ENCODE measurements at places on chromosomes 5 and 9.

DNA sequence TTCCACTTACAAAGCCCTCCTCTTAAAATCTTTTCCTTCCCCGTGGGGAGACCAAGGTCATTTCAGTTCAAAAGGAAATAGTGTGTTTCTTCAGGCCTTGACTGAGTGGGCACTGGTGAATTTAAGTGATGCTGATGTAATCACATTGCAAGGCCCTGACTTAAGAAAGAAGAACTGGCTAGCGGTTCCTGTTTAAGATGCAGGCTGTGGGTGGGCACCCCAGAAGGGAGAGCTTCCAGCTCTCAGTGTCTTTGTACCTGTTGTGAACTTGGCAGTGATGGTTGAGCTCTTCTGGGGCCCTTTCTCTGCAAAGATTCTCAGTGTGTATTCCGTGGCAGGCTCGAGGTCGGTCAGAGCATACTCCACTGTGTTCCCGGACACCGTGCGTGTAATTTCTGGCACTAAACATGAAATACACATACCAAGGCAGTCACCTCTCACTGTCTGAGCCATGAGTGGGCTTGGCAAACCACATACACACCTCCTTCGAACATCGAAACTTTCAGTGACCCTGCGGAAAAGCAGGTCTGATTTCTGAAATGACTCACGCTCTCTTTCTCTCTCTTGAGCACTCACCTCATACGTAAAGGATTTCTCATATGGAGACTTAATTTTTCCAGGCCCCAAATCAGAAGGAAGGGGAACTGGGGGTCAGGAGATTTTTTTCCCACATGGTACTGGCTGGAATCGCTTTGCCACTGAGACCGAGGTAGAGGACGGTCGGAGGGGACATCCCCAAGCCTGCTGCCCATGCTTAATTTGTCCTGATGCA, 81.9 kb downstream of the TNC start:
- peak; percentile 49 for DNase-seq

DNA sequence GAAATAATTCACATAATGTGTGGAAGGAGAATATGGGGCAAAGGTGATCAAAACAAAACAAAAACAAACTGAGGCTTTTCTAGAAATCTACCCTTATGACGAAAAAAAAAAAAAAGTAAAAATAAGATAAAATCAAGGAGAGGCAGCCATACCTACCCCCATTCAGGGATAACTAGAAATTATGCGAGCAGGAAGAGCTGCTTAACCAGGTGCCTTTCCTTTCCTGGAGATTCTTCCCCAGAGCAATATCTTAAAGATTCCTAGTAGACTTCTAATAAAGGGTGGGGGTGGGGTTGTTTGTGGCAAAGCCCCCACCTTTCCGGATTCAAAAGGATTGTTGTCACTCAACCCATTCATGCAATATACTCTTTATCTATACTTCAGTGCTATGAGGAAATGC, 112.0 kb upstream of the IFNK start:
- no peak for DNase-seq

DNA sequence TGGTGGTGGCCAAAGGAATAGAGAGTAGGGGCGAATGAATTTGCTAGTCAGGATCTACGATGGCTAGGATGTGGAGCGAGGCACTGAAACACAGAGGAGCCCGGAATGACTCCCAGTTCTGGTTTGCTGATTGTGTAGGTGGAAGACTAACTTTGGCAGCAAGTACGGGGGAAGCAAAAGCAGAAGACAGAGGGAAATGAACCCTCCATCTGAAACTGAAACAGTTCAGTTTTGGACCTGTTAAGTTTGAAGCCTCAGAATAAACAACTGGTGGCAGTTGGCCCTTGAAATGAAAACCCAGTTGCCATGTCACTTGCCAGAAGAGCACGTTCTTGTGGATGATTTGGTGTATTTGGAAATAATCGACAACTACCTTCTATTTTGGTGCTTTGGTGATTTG, 15.4 kb upstream of the SMIM15 start:
- DNase-seq = no peak

GRCh38 chr5:7845557-7845956, 5.4 kb downstream of the CFAP90 start:
- no peak for DNase-seq

All from stimulated activated CD8-positive, alpha-beta memory T cell treated with anti-CD3 and anti-CD28 coated beads, Interleukin-15, amount 100 ng/mL, for 48 hours (primary cell).